ENCODE measurements at places on chromosomes 3 and 15. TPM values are rescaled to one million over a fixed set of nuclear protein-coding genes. Genes with fewer than 3 reads are reported as not detected.

LYZL4 gene
- total RNA-seq: not detected

MEIS2 gene
- 79.9 TPM for total RNA-seq

DNA sequence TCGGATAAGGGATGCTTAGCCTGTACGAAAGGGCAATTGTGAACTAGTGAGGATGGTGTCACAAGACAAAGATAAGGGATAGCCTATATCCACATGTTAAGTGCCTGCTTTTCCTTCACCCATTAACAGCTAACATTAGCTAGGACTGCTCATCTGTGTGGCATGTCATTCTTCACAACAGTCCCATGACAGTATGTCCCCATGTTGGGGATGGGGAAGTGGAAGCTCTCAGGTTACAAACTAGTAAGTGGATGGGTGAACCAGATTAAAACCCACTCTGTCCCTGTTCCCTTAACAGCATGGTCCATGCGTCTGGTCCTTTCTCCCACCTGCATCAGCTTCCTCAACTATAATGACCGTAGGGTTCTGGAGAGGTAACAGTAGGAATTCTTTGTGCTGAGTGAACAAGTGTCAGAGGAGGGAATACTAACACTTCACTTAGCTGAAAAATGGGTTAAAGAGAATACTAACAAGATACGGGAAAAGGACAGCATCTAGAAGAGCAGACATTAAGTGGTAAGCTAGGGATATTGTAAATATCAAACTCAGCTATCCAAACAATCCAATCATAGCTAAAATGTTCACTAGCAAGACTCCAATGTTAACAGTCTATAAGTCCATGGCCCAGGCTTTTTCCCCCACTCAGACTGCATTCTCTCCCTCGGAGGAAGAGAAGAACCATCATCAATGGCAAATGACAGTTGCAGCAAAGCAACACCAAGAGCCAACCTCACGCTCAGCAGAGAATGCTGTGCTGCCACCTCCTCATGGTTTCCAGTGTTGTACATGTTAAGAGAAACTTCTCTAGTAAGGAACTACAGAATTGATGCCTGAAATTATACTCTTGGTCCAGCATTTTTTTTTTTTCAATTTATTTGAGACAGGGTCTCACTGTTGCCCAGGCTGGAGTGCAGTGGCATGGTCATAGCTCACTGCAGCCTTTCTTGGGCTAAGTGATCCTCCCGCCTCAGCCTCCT lies 5.0 kb downstream of the RPLP1 start:
- peaks cover 35% of the 10 kb centered on the region for H3K4me1 ChIP-seq
- H3K27me3 ChIP-seq: no peaks in the 10 kb centered on the region
- no peak for DNase-seq
- H3K36me3 ChIP-seq: peaks cover 34% of the 10 kb centered on the region
- H3K4me3 ChIP-seq: no peak overlapping the region

DNA sequence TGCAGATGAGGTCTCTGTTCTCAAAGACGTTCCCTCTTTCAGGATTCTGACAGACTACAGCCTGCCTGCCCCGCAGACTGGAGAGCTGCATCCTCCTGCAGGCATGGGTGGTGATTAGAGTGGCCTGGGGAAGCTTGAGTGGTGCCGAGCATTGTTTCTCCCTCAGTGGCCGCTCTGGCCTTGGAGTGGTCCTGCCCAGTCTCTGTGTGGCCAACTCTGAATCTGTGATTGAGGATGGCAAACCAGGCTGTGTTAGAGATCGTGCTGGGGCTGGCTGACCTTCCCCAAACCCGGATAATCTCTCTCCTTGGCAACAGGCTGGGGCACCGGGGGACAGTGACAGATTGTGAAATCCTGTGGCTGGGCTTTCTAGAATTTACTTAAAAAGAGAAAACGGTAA lies 11.0 kb upstream of the ADCY5 start:
- no peaks in the 10 kb centered on the region for H3K36me3 ChIP-seq
- no peak overlapping the region for H3K27ac ChIP-seq
- peaks cover 86% of the 10 kb centered on the region for H3K27me3 ChIP-seq
- H3K4me3 ChIP-seq: no peak overlapping the region
- DNase-seq: no peak
- H3K4me1 ChIP-seq: no peaks in the 10 kb centered on the region

DNA sequence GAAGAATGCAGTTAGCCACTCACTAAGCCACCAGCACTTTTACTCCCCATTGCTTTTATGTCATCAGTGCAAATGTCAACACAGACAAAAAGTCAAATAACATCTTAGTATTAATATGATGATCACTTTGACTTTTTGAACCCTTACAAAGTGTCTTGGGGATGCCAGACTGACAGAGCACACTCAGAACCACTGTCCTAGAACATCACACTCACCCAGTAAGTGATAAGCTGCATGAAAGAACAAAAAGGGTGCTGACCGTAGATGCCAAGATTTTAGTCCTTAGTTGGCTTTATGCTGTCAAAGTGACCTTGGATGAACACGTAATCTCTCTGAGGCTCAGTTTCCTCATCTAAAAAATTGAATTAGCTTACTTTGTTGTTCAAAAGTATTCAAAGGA lies 279.5 kb upstream of the TRIM42 start:
- peaks cover 29% of the 10 kb centered on the region for H3K4me1 ChIP-seq
- no peak overlapping the region for H3K4me3 ChIP-seq
- H3K36me3 ChIP-seq: no peaks in the 10 kb centered on the region
- no peak overlapping the region for H3K27ac ChIP-seq
